ENCODE measurements at places on chromosomes 7 and 10. TPM values are rescaled to one million over a fixed set of nuclear protein-coding genes. Genes with fewer than 3 reads are reported as not detected.

Gene GPRIN2
- total RNA-seq, result 5.8 TPM

DNA sequence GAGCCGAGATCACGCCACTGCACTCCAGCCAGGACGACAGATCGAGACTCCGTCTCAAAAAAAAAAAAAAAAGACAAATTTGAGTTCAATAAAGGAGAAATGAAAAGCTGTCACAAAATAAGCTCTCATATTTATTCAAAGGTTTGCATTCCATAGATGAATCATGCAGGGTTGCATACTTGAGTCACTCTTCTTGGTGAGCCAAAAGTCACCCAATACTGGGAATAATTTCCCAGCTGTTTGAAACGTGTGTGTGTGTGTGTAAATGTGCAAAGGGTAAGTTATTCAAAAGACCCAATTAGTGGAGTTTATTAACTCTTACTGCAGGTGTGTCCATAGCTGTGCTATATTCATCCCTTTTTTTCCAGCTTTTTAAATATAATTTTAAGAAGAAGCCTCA, 297.7 kb downstream of the CCDC3 start:
- DNase-seq, result peak; percentile 81
- peak overlapping the region; percentile 100 for H3K27ac ChIP-seq
- no peaks in the 10 kb centered on the region for H3K27me3 ChIP-seq
- H3K36me3 ChIP-seq, result no peaks in the 10 kb centered on the region
- H3K4me1 ChIP-seq, result peaks cover 69% of the 10 kb centered on the region

GRCh38 chr7:133233142-133233541, 19.7 kb upstream of the EXOC4 start:
- peaks cover 27% of the 10 kb centered on the region for H3K27me3 ChIP-seq
- DNase-seq, result no peak
- no peaks in the 10 kb centered on the region for H3K4me1 ChIP-seq
- H3K27ac ChIP-seq, result no peak overlapping the region
- H3K36me3 ChIP-seq, result no peaks in the 10 kb centered on the region

- no peaks in the 10 kb centered on the region for H3K27me3 ChIP-seq
- no peaks in the 10 kb centered on the region for H3K4me1 ChIP-seq
- H3K4me3 ChIP-seq, result no peak overlapping the region
Measured at GRCh38 chr10:126302476-126302756, 85.9 kb downstream of the ADAM12 start.

Gene OR2A42
- total RNA-seq, result not detected

Gene SFRP4
- total RNA-seq, result not detected

DNA sequence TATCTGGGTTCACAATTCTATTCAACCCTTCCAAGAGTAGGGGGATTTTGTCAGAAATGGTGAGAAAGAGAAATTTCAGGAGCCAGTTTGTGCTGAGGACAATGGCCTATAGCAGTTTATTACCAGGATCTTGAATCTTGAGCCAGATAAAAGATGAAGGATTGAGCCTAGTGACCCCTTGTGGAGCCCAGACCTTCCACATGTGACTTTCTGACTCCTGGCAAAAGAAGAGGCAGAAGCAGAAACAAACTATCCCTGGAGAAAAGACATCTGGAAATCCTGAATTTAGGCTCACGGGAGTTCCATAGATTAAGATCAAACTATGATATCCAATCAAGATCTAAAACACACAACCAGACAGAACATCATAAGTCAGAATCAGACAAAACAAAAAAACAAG, 60.9 kb upstream of the CHRM2 start:
- DNase-seq, result no peak
- no peaks in the 10 kb centered on the region for H3K36me3 ChIP-seq
- no peak overlapping the region for H3K27ac ChIP-seq
- H3K27me3 ChIP-seq, result peaks cover 7% of the 10 kb centered on the region

GRCh38 chr10:71584902-71585563, 134.5 kb downstream of the C10orf105 start:
- no peak overlapping the region for H3K4me3 ChIP-seq
- H3K27me3 ChIP-seq, result peaks cover 45% of the 10 kb centered on the region
- DNase-seq, result no peak

DNA sequence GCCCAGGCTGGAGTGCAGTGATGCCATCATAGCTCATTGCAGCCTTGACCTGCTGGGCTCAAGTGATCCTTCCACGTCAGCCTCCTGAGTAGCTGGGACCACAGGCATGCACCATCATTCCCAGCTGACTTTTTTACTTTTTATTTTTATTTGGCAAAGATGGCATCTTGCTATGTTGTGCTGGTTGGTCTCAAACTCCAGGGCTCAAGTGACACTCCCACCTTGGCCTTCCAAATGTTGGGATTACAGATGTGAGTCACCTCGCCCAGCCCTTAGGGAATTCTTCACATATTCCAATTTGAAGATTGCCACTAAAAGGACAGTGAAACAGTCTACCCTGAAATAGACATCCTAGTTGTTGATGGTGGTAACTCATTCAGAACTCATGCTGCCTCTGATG, 27.7 kb downstream of the SUGCT start:
- H3K27me3 ChIP-seq, result no peaks in the 10 kb centered on the region
- H3K4me1 ChIP-seq, result no peaks in the 10 kb centered on the region
- no peaks in the 10 kb centered on the region for H3K36me3 ChIP-seq
- H3K4me3 ChIP-seq, result no peak overlapping the region
- H3K27ac ChIP-seq, result no peak overlapping the region
- peak; percentile 15 for DNase-seq

Gene NPC1L1
- total RNA-seq, result 0.04 TPM

DNA sequence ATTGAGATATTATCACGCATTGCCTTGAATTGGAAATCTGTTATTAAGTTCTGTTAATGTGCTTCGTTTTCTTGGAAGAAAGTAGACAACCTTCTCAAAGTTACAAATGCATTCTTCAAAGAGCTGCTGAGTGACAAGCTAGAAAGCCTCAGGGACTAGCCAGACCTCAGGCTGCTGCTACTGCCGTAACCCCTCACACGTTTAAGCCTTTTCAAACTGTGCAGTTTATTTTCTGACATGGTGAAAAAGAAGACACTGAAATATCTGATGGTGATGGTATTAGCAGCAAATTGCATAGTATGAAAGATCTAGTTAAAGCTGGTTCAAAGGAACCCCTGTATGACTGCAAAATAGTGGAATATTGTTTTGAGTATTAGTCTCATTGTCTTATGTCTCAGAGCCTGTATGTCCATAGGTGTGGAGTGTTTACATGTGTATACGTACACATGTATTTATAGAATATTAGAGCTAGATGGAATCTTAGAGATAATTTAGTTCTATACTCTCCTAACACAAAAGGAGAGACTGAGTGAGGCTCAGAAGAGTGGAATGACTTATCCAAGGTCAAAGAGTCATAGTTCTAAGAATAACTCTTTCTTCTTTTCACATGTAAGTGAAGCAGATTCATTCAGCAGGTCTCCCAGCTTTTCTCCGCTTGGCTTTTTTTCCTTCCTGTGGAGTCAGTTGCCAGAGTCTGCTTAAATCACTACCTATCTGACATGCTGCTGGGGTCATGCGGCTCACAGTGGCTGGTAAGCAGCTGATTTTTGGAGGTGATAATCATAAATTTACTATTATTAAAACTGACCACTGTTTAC, 431.9 kb downstream of the PLXDC2 start:
- no peaks in the 10 kb centered on the region for H3K4me1 ChIP-seq
- H3K27me3 ChIP-seq, result no peaks in the 10 kb centered on the region
- H3K36me3 ChIP-seq, result no peaks in the 10 kb centered on the region

DNA sequence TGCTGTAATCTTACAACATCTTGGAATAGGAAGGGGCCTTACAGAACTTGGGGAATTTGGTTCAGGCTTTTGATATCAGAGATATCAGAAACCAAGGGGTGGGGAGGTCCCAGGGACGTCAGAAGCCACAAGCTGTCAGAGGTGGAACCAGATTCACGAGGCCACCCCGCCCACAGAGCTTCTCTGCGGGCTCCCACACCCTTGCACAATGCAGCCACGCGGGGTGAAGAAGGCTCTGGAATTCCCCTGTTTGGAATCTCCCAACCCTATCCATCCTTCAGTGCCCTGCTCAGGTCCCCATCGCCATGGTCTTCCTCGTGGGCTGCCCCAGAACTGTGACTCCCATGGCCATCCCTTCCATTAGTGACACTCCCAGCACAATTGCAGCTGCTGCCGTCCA, 247.1 kb upstream of the SHH start:
- peaks cover 11% of the 10 kb centered on the region for H3K4me1 ChIP-seq
- H3K27me3 ChIP-seq, result no peaks in the 10 kb centered on the region
- no peak for DNase-seq
- no peak overlapping the region for H3K27ac ChIP-seq

DNA sequence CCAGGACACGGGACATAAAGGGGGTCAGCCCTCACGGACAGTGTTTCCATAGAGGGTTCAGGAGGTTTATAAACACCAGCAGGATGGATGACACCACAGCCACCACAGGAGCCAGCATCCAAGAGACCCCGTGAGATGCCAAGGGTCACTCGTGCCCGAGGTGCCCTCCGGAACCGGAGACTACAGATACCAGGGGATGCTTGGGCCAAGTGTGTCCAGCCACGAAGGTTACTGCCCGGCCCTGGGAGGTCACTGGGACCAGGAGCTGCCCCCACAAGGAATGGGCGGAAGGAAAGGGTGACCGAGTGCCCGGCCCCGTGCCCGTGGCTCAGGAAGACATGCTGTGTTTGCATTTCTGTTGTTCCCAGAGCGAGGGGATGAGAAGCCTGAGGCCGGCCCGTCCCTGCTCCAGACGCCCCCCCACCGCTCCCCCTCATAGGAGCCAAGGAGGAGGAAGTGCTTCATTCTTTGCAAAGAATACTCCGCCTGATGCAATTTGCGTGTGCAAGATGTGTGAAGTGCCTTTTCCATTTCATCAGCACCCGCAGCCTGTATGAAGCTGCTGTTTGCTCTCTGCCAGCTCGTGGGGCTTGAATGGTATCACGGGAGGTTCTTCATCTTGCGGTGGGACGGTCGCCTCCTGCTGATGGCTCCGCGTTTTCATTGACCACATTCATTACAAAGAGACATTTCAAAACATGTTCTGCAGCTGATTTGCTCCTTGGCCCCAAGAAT, 176.4 kb downstream of the ELFN1 start:
- H3K27ac ChIP-seq, result no peak overlapping the region
- H3K4me3 ChIP-seq, result no peak overlapping the region
- no peaks in the 10 kb centered on the region for H3K36me3 ChIP-seq

- DNase-seq, result no peak
- no peaks in the 10 kb centered on the region for H3K27me3 ChIP-seq
- H3K27ac ChIP-seq, result no peak overlapping the region
- H3K4me3 ChIP-seq, result no peak overlapping the region
- no peaks in the 10 kb centered on the region for H3K36me3 ChIP-seq
Measured at GRCh38 chr10:31586723-31587638, 268.0 kb downstream of the ZEB1 start.

GRCh38 chr10:35416619-35417312, 80.5 kb downstream of the CCNY start:
- no peaks in the 10 kb centered on the region for H3K36me3 ChIP-seq
- H3K27ac ChIP-seq, result no peak overlapping the region
- H3K27me3 ChIP-seq, result no peaks in the 10 kb centered on the region
- H3K4me3 ChIP-seq, result no peak overlapping the region

GRCh38 chr10:99973190-99973589, 36.6 kb downstream of the DNMBP start:
- no peak overlapping the region for H3K4me3 ChIP-seq
- peaks cover 19% of the 10 kb centered on the region for H3K4me1 ChIP-seq
- H3K27me3 ChIP-seq, result no peaks in the 10 kb centered on the region
- no peak for DNase-seq

Gene NKX1-2
- total RNA-seq, result 0.86 TPM

- no peaks in the 10 kb centered on the region for H3K27me3 ChIP-seq
- DNase-seq, result peak; percentile 74
- no peaks in the 10 kb centered on the region for H3K4me1 ChIP-seq
- no peak overlapping the region for H3K4me3 ChIP-seq
- no peak overlapping the region for H3K27ac ChIP-seq
Measured at GRCh38 chr7:11427686-11428273, 404.2 kb downstream of the THSD7A start.

DNA sequence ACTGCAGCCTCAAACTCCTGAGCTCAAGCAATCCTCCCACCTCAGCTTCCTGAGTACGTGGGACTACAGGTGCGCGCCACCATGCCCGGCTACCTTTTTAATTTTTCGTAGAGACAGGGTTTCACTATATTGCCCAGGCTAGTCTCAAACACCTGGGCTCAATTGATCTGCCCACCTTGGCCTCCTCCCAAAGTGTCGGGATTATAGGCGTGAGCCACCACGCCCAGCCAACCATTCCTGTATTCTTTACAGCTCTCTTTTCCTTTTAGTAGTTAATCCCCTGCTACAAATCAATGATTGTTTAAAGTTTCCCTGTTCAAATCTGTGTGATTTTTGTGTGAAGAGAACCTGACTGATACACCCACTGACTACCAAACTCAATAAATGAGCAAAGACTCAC, 75.4 kb upstream of the SVIL start:
- H3K4me3 ChIP-seq, result no peak overlapping the region
- no peaks in the 10 kb centered on the region for H3K36me3 ChIP-seq
- no peak overlapping the region for H3K27ac ChIP-seq
- H3K4me1 ChIP-seq, result peaks cover 20% of the 10 kb centered on the region
- no peaks in the 10 kb centered on the region for H3K27me3 ChIP-seq

DNA sequence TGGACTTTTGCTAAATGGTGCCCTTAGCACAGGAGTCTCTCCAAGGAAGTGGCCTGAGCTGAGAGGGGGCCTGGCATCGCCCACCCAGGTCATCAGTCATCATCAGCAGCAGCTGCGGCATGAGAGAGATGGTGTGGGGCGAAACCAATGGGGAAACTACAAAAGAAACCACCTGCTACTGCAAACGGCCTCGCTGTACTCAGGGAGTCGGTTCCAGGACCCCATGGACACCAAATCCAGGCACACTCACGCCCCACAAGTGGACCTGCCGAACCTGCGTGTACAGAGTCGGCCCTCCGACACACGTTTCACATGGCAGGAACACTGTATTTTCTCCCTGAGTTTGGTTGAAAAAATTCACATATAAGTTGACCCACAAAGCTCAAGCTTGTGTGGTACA, 37.8 kb downstream of the DIP2C start:
- H3K27me3 ChIP-seq, result no peaks in the 10 kb centered on the region
- DNase-seq, result no peak
- no peaks in the 10 kb centered on the region for H3K36me3 ChIP-seq
- no peaks in the 10 kb centered on the region for H3K4me1 ChIP-seq

GRCh38 chr7:125491137-125491536, 561.5 kb upstream of the POT1 start:
- peak overlapping the region; percentile 87 for H3K27ac ChIP-seq
- H3K27me3 ChIP-seq, result no peaks in the 10 kb centered on the region
- no peaks in the 10 kb centered on the region for H3K36me3 ChIP-seq

Gene CXCL12
- 0.12 TPM for total RNA-seq

- peaks cover 5% of the 10 kb centered on the region for H3K4me1 ChIP-seq
- no peak for DNase-seq
- no peak overlapping the region for H3K27ac ChIP-seq
Measured at GRCh38 chr10:93553482-93554315, 12.8 kb upstream of the FFAR4 start.

GRCh38 chr10:33276282-33276923, 58.1 kb downstream of the NRP1 start:
- peak overlapping the region; percentile 71 for H3K27ac ChIP-seq
- H3K36me3 ChIP-seq, result peaks cover 64% of the 10 kb centered on the region
- DNase-seq, result peak; percentile 64

DNA sequence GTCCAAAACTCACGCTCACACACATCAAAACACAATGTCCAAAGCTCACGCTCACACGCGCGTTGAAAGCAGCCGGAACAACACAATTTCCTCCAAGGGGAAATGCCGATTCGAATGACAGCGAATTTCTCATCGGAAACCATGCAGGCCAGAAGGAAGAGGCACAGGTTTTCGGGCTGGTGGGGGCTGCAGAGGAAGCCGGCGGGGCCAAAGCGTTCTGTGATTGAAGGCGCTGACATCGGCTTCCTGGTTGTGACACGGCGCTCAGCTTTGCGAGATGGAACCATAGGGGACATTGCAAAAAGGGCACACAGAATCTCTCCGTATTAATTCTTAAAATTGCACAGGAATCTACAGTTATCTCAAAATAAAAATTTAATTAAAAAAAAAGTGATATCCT, 61.3 kb downstream of the FOXL3 start:
- H3K36me3 ChIP-seq, result no peaks in the 10 kb centered on the region
- no peak overlapping the region for H3K4me3 ChIP-seq
- H3K27me3 ChIP-seq, result no peaks in the 10 kb centered on the region
